ENCODE measurements at places on chromosomes 1 and 21.

DNA sequence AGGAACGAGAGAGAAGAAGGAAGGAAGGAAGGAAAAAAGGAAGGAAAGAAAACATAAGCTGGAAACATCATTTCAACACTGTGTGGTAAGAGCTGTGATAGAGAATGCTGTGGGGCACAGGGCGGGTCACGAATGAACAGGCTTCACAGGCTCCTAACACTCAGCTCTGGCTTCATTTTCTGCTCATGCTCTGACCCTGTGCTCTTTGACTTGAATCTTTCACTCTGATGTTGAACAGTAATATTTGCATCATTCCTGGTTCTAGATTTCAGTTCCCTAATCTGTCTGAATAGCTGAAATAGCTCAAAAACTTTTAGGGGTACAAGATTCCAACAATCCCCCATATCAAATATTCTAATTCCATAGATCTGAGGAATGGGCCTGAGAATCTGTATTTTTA, 207.3 kb downstream of the LHX8 start:
- DNase-seq: no peak

DNA sequence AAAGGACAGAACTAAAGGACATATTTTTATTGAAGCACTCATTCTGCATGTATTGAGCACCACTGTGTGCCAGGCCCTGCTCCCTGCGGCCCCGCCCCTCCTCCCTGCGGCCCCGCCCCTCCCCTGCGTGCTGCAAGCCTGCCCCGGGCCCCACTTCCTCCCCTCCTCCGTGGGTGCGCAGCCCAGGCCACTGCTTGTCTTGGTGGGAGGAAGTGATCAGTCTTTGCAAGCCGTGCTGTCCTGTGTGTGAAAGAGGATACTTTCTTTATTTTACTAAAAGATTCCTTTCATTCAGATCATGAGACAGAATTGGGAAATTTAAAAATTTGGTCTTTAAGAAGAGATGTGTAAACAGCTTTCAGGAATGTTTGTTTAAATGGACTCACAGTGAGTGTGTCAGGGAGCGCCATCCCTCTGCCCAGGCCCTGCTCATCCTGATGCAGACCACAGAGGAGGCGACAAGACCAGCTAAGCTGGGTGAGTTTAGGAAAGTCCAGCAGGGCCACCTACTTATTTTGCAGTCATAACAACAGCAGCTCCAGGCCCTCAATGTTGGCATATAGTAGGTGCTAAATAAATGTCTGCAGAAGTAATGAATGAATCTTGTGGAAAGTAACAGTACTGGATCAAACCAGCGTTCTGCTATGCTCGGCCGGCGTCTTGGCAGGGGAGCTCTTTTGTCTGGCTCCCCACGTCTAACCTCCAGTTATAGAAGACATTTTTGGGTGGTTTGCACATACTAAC, 88.3 kb upstream of the SELENON start:
- DNase-seq: no peak

GRCh38 chr1:84988588-84988987, 8.3 kb downstream of the MCOLN2 start:
- DNase-seq: no peak

GRCh38 chr1:91916046-91916445, 30.1 kb upstream of the TGFBR3 start:
- DNase-seq: no peak

DNA sequence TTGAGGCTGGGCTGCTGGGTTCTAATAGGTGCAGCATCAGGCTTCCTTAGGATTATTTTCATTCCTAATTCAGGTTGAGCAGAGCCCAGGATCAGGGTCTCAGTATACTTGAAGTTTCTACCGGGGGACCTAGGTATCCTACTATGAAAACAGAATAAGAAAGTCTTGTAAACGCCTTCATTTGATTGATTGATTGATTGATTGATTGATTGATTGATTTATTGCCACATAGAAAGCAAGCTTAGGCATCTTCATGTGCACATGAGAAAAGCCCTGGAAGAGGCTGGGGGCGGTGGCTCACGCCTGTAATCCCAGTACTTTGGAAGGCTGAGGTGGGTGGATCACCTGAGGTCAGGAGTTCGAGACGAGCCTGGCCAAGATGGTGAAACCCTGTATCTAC, 97.4 kb upstream of the BMP8A start:
- DNase-seq: no peak

DNA sequence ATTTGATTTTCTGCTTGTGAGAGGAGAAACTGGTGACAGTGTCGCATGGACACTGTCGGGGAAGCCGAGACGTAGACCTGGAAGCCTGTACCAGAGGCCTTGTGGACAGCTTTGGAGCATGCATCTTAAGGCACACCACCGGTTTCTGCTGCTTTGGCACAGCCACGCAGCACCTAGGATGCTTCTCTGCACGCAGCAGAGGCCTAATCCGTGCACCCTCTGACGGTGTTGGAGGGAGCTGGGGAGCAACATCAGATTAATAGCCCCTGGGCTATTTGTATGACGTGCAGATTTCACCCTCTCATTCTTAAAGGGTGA, 30.3 kb downstream of the TEX35 start:
- no peak for DNase-seq

DNA sequence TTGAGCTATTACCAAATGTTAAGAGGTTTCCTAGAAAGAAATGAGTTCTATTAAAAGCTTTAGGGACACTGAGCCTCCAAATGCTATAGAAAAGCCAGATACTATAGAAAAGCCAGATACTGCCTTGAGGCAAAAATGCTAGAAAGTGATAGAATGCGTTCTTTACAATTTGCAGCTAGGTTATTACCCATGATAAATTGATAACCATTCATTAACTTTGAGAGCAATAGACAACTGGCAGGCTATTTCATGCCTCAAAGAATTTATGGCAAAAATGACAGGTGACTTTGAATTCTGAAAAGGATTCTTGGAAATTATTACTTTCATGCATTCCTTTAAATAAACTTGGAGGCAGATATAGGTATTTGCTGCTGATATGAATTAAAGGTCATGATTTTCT, 51.6 kb downstream of the SMYD3 start:
- DNase-seq: no peak

- no peak for DNase-seq
Observed at GRCh38 chr1:248814351-248814750, 11.4 kb downstream of the SH3BP5L start.

DNA sequence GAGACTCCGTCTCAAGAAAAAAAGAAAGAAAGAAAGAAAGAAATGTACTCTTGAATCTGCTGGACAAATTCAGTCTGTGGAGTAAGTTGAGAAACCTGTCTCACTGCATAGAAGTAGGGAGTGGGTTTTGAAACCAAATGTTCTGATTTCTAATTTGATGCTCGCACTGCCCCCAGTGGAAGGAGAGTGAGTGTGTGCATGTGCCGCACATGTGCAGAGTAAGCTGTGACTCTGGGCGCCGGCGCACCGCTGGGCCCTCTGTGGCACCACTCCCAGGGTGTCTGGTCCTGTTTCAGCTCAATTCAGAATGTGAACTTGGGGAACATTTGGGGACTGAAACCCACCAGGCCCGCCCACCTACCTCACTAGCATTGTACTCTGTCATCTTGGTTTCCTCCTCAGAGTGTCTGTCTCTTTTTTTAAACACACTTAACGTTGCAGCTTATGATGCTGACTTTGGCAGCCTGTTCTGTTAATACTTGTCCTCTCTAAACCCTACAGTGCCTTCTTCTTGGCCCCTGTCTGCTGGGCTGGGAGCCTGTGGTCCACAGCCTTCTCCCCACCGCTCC, 104.6 kb downstream of the CACNA1E start:
- peak; percentile 47 for DNase-seq

- no peak for DNase-seq
Observed at GRCh38 chr1:17158961-17159360, 39.7 kb upstream of the PADI2 start.

GRCh38 chr1:119002028-119002686, 14.0 kb upstream of the TBX15 start:
- no peak for DNase-seq

- DNase-seq: no peak
Observed at GRCh38 chr1:234734412-234734835, 124.4 kb upstream of the IRF2BP2 start.

- DNase-seq: peak; percentile 97
Observed at GRCh38 chr1:23800400-23801337, at the start of gene GALE. Gene GALE (minus strand): TSS chr1:23800754. CDS start chr1:23799007, 1,747 bp downstream.

DNA sequence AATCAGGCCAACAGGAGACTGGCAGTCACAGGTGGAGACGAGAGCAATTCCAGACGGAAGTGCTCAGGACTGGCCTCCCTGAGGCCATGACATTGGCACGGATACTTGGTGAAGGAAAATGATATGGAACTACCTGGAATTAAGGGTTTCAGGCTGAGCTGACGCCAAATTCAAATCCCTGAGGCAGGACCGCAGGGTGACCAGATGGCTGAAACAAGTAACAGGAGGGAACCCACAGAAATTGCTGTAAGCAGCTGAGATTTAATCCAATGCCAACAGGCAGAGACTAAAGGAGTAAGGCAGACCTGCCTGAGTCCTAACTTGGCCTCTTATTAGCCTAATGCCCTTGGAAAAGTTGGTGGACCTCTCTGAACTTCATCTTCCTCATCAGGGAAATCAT, 76.2 kb downstream of the ERG start:
- DNase-seq: no peak

DNA sequence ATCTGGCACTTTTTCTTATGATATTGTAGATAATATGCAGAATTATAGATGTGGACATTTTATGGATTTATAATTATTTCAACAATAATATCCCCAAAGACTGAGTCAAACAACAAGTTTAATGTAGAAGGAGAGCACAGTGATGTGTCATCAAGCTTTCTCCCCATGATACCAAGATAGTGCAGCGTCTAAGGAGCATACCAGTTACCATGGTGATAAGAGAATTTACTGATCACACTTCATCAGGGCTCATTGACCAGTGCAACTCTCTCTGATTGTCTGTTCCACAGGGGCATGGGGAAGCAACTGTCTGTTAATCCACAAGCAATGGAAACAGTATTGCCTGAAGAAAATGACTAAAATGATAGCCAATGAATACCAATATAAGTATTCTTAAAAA, 209.6 kb upstream of the DPYD start:
- no peak for DNase-seq

DNA sequence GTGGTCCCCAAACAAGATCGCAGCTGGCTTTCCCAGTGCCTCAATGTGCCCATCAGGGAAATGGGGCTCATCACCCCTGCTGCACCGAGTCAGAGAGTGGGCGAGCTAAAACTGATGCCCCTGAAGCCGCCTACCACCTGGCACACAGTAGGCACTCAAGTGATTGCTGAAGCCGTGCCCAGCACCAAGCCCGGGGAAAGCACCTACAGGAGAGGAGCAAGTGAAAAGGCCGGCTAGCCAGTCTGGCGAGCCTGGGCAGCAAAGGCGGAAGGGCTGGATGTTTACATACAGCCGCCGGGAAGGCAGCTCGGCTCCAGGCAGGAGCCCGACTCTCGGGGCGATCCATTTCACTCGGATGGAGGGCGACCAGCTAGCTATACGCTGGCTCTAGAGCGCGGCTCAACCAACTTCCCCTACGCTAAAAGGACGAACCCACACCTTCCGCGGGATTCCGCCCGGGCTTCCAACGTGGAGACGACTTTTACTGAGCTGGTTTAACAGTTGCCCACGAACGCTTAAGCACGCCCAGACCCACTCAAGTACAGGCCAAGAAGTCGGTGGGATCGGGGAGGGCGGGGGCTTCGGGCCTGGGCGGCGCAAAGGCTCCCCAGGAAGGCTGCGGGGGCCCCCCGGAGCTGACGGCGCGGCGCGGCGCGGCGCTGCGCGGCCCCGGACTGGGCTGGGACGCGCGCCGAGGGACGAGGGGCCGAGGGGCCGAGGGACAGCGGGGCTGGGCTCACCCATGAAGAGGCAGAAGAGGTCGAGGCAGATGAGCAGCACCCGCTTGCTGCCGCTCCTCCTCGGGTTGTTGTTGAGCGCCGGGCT, 1.0 kb downstream of the PLPP3 start:
- peak; percentile 50 for DNase-seq

DNA sequence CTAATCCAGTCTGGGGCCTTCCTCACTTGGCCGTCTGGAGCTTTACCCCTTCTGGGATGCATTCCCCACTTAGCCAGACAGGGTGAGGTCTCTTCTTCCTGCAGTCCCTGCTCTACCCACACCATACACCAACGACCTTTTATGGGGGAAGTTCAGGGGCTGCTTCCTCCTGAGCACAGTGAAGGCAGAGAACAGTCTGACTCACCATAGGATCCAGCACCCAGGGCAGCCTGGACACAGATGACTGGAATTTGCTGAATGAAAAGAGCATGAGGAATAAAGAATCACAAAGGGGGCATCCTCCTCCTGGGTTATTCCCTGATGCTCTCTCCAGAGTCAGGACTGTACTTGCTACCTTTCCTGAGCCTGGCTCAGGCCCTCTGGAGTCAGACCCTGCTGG, 4.6 kb upstream of the FOXE3 start:
- DNase-seq: no peak

DNA sequence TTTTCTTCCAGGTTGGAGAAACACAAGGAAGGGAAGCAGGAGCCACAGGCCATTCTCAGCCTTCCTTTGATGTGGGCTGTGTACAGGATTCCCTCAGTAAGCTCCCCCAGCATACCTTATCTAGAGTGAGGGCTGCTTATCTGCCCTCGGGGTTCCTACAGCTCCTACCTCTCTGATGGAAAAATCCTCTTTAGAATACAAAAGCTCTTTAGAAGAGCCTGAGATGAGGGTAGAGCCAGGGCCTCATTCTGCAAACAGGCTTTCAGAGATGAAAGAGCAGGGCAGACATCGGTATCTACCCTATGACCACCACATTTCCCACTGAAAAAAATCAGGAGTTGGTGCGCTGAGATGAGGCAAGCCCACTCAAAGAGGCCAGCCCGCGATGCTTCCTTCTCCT, 85.1 kb downstream of the PLPP3 start:
- DNase-seq: no peak

- no peak for DNase-seq
Observed at GRCh38 chr1:60283690-60284089, 210.1 kb upstream of the C1orf87 start.

DNA sequence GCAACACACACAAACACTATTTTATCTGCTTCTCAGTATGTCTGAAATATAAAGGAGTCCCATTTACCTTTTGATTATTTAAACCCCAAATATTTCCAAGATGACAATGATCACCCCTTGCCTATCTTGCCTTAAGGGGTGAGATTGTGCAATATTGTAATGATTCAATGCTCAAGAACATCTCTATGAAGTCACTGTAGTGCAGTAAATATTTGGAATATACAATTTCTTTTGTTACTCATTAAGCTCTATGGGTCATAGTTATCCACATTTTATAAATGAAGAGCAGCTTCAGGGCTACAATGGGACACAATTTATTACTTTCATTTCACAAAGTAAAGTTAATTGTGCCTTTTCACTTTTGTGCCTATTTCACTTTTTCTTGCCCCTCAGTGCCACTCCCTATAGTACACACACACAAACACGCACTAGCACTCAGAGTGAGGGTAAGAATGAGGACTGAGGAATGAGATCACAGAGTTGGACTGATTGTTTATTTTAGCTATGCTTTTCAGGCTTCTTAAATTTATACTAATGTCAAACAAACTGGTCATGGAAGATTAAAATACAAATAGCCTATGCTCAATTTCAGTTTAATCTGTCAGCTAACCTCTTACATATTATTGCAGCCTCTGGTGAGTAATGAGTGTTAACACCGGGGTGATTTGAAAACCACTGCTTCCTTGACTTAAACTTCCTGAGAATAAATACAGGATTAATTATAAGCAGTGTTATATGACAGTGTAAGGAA, 521.0 kb upstream of the B3GALT2 start:
- DNase-seq: no peak
